Left forelimb (tissue), 1 donor: ENCODE measurements at places on chromosomes 7 and 10.

- peak; percentile 9 for DNase-seq
These were observed 689.8 kb upstream of the NRP1 start for GRCh38 chr10:34024282-34024681.

DNA sequence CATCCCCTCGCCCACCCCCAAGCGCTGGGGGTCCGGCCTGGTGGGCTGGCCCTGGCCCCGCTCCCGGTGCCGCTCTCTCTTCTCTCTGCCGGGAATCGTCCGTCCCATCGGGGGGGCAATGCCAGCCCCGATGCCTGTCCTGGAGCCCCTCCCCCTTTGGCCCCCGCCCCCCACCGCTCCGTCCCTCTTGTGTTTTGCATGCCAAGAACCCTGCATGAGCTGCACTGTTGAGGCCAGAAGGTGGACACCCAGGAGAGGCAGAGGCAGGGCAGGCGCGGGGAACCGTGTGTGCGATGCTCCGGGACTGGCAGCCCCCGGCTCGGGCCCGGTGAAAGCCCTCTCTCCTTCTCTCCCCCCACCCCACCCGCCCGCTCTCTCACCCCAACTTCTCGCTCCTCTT lies 22.1 kb upstream of the HSPB1 start:
- DNase-seq = no peak

DNA sequence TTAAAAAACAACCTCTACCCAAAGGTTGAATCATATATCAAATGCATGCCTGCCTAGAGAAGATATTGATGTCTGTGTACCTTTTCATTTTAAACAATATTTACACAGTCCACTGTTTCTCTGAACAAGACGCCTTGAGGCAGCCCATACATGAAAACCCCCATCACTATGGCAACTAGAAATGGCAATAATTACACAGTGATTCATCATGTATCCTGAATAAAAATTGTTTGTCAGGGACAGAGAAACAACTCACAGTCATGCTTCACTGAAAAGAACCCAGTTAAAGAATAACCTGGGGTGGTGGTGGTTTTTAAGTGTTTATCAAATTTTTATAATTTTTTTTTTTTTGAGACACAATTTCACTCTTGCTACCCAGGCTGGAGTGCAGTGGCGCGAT lies 19.7 kb downstream of the DNAJC12 start:
- no peak for DNase-seq

GRCh38 chr10:68156373-68157185 lies 47.3 kb downstream of the MYPN start:
- DNase-seq = no peak

- no peak for DNase-seq
These were observed 709.0 kb upstream of the IGFBP3 start for GRCh38 chr7:46630031-46630430.

DNA sequence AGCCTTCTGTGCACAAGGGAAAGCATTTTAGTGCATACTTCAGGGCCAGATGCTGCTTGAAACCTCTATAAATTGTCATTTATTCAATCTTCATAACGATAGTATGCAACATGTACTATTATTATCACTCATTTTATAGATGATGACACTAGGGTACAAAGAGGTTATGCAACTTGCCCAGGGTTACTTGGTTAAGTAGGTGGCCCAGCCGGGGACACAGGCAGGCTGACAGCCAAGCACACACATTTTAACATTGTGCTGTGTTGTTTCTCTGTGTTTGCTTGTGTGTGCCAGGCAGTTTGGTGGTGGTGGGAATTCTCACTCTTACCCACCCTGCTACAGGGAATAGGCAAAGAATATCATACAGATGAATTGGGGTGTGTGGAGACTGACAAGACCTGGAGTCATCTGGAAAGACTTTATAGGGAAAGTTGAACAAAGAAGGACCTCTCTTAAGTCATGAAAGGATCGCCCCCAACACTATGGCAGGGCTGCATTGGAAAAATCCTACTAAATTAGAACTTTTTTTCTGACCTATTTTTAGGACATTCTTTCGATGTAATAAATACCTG lies 98.9 kb downstream of the MKX start:
- no peak for DNase-seq

- no peak for DNase-seq
These were observed 14.8 kb upstream of the CNPY1 start for GRCh38 chr7:155560982-155561686.

- DNase-seq = no peak
These were observed 23.2 kb downstream of the PNLIPRP3 start for GRCh38 chr10:116450861-116451260.

DNA sequence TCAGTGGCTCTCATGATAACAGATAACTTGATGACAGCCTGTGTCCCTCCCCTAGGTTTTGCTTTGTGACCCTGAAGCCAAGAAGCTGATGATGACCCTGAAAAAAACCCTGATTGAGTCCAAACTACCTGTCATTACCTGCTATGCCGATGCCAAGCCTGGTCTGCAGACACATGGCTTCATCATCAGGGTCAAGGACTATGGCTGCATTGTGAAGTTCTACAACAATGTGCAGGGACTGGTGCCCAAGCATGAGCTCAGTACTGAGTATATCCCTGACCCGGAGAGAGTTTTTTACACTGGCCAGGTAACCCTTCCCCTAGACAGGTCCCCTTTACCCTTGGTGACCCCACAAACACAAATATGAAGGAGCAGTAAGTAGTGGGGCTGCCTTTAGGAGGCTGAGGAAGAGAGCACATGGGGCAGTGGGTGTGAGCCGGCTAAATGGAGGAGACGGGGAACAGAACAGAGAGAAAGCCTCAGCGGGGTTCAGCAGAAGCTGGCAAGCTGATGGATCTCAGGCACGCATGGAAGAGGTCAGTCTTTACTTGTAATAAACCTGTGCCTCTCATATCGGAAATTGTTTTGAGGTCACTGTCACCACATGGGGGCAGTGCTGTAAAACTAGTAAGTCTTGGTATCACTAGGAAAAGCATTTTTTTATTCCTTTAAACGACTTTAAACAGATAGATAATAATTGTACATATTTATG lies 20.2 kb downstream of the PDCD11 start:
- DNase-seq = no peak

GRCh38 chr7:41108821-41109220 lies 594.1 kb downstream of the INHBA start:
- no peak for DNase-seq

DNA sequence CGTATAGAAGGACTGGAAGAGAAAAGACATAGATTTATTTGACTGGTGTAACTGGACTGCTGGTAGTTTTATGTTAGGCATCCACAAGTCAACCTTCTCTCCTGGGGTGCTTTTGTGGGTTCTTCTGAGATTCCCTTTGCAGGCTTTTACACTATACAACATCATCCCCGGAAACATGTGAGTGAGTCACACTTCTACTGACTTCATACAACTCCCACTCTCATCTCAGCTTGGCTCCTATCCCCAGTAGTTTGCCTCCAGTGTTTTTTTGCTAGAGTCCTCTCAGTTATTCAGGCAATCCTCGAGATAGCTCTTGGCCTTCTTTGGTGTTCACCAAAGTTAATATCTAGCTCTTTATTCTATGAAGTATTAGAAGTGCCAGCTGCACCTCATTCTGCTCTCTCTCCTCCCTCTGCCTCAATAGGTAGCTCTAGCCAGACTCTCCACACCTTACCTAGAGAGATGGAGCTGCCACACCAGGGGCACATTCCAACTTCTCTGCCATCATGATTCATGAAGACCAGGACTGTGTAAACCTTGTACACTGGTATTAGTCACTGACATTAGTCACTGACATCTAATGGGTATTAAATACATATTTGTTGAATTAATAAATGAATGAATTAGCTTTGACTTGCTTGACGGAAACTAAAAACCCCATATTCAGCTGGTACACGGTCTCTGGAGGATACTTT lies 281.9 kb downstream of the PPP1R3A start:
- DNase-seq = no peak

DNA sequence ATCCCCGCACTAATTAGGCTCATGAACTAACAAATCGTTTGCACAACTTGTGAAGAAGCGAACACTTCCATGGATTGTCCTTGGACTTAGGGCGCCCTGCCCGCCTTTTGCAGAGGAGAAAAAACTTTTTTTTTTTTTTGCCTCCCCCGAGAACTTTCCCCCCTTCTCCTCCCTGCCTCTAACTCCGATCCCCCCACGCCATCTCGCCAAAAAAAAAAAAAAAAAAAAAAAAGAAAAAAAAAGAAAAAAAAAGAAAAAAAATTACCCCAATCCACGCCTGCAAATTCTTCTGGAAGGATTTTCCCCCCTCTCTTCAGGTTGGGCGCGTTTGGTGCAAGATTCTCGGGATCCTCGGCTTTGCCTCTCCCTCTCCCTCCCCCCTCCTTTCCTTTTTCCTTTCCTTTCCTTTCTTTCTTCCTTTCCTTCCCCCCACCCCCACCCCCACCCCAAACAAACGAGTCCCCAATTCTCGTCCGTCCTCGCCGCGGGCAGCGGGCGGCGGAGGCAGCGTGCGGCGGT lies at the start of gene EMX2:
EMX2 (plus strand) TSS at position 41 of the 519 bp plus-strand sequence. CDS start 522 bp downstream, outside the sequence.
- no peak for DNase-seq

DNA sequence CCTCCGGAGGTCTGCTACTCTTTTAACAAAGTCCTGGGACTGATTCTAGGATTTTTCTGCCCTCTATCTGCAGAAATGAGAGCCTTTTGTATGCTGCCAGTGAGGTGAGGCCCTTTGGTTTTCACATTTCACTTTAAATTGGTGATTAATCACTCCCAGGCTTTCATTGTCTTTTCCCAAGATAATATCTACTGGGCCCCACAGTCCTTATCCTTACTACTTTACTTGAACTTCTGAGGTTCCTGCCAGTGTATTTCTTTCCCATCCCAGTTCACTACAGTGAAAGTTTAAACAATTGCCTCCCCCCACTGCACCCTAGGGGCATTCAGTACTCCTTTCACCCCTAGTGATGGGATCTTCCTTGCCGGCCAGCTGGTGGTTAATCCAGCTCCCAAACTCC lies 127.4 kb upstream of the INHBA start:
- DNase-seq = no peak

- DNase-seq = no peak
These were observed 12.2 kb downstream of the UBE3C start for GRCh38 chr7:157150882-157151281.

DNA sequence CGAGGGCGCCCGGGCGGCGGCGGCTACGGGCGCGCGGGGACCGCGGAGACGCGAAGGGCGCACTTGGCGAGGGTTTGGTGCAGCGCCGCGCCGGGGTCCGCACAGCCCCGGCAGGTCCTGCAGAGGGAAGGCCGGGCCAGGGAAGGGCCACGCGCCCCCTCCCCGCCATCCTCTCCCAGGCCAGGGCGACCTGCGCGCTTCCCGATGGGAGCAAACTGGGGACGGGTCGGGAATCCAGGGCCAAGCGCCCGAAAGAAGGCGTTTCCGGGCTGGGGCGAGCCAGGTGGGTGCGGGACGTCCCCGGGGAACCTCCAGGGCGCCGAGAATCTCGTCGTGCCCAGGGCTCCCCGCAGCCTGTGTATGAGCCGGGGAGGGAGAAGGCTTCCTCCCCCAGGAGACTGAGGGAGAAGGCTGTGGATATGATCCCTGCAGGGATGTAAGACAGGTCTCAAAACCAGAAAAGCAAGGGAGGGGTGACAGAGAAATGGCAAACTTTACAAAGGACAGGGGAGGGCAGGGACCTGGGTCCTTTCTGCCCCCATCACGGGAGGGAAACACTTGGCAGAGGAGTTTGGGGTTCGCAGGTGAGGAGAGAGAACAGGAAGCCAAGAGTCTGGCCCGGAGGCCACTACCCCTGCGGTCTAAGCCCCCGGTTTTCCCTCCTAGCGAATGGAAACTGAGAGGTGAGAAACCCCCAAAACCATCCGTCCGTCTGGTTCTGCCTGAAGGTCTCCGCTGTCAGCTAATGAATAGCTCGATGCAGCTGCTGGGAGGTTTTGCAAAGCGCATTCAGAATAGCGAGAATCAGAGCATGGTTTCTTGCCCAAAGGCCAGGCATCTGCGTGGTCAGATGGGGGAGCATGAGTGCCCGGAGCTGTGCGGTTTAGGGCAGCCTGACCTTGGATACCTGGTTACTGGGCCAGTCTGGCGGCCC lies 674 bp downstream of the AMZ1 start:
- no peak for DNase-seq

GRCh38 chr10:112335111-112335867 lies 38.6 kb upstream of the ACSL5 start:
- DNase-seq = no peak

- peak; percentile 83 for DNase-seq
These were observed 10.3 kb upstream of the ANKRD7 start for GRCh38 chr7:118214051-118214832.

- no peak for DNase-seq
These were observed 259.5 kb upstream of the NPY start for GRCh38 chr7:24024276-24025068.

DNA sequence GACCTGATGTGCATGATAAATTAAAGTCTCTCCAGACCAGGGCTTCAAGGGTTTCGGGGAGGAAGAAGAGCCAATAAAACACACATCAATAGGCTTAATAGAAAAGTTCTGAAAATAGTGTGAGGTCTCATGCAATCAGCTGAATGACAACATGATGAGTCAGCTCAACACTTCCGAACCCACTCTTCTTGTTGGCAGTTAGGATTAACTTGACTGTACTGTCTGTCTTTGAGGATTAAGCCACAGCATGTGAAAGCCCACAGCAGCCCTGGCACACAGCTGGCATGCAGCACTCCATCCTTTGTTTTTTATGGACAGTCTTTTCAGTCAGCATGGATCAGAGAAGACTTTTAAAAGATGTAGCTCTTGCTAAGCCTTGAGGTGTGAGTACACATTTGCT lies 526.9 kb upstream of the VSTM2A start:
- DNase-seq = no peak

DNA sequence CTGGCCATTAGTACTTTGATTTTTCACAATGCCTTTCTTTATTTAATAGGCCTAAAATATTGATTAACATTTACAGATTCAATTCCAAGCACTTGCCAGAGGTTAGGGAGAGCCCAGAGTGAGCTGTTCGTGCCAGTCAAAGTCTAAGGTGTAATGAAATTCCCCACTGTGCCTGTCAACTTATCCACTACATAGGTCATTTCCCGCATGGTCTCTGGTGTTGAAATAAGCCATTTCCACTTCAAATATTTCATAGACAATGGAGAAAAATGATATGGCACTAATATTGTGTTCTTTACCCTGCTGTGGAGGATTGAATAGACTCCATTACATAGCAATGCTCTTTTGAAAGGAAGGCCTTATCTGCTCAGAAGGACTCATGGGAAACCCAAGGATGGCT lies 978.1 kb upstream of the CELF2 start:
- no peak for DNase-seq

- peak; percentile 36 for DNase-seq
These were observed 66.3 kb downstream of the C10orf143 start for GRCh38 chr10:130044067-130045061.

DNA sequence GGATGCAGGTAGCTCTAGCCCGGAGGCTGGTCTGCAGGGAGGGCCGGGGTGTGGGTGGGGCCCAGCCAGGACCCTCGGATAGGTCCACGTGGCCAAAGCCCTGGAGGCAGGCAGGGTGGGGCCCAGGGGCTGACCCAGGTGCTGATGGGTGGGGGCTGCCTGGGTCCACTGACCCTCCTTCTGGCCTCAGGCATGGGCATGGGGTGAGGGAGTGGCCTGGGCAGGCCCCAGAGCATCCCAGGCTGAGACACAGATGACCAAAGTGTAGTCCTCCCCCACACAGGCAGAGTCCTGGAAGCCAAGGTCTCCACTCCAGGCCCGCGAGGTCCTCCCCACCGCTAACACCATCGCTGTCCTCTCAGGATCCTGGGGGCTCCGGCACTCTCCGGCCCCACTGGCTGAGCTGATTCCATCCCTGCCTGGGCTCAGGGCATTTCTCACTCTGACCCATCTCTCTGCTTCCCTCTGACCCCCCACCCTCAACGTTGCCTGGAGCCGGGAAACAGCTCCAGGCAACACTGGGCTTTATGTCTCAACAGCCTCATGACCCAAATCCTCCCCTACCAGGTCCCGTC lies 20.7 kb upstream of the PPP2R2D start:
- DNase-seq = no peak
